Occipital lobe (tissue), 3 donors: ENCODE measurements at places on chromosomes 1 and 21. TPM values are rescaled to one million over a fixed set of nuclear protein-coding genes. Genes with fewer than 3 reads are reported as not detected.
A peak's percentile ranks its signal among the peaks of the same experiment; 100 is the strongest.

SPATA21 gene
- not detected for total RNA-seq

LRRIQ3 gene
- total RNA-seq, result 1.9 TPM

CXADR gene
- 372 TPM for total RNA-seq

REN gene
- not detected for total RNA-seq

UBL4B gene
- not detected for total RNA-seq

CGN gene
- 3.1 TPM for total RNA-seq

- DNase-seq, result no peak
Observed at GRCh38 chr1:212177542-212177941, 107.7 kb upstream of the PPP2R5A start.

DNA sequence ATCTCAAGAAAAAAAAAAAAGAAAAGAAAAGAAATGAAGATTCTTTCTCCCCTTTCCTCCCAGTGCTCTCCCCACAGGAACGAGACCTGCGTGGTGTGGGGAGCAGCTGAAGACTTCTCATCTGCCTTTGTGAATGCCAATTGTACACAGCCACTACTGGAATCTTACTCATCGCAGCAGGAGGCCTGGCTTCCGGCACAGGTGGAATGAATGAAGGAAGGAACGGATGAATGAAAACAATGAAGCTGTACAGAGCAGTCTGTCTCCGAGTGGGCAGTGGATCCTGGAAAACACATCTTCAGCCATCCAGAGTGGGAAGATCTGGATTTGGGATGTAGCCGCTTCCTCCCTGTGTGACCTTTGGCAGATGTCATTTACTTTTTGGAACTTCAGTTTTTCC is 64.9 kb downstream of the RUNX3 start:
- no peak for DNase-seq

DNA sequence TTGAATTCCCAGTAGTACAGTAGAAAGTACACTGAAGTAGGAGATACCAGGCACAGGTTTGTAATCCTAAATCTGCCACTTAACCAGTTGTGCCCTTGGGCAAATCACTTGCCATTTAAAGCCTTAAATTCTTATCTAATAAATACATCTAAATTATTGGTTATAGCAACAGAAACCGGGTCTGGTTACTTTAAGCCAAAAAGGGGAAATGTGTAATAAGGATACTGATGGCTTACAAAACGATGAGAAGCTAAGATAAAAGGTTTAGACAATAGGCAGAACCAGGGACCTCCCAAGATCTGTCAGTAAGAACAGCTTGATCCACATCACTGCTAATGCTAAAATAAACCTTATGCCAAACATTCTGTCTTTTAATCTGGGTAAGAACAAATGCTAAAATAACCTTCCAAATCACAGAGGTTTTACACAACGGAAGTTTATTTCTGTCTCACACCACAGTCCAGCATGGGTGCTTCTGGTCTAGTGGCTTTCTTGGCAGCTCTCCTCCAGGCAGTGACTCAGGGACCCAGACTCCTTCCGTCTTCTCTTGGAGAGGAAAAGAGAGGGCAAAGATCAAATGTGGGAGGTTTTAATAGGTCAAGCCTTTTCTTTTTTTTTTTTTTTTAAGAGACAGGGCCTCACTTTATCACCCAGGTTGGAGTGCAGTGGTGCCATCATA is 16.5 kb upstream of the ZMYM1 start:
- DNase-seq, result no peak

- DNase-seq, result no peak
Observed at GRCh38 chr1:39344394-39345154, 140.1 kb downstream of the MACF1 start.

- no peak for DNase-seq
Observed at GRCh38 chr21:31974454-31974985, 101.7 kb downstream of the HUNK start.

DNA sequence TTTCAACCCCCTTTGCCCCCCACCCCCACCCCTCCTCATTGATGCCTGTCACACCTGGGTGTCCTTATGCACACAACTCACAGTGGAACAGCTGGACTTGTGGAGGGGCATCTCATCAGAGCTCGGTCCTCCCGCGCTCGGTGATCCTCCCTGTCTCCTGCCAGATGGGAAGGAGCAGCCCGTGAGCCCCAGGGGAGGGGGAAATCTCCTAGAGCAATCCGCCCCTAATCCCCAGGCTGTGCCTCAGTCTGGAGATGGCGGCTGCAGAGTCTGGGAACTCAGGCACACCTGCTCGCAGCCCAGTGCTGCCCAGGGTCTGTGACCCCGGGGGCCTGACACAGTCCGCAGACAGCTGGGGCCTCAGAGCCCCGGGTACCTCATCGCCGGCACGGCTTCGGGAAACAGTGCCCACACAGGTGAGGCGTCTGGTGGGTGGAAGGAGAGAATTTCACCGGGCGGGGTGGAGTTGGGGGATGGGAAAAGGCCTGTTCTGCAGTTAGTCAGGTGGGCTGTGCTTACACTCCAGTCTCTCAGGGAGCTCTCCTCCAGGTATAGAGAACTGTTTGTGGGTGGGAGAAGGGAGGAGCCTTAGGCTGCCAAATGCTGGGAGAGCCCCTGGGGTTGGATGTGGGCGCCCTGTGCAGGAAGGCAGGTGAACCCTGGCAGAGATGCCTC is 29.3 kb downstream of the TMCC2 start:
- DNase-seq, result no peak

- no peak for DNase-seq
Observed at GRCh38 chr1:212743901-212744475, 44.3 kb upstream of the BATF3 start.

GRCh38 chr1:184017306-184017705 is 20.2 kb downstream of the COLGALT2 start:
- DNase-seq, result no peak

- DNase-seq, result no peak
Observed at GRCh38 chr1:244112041-244112440, 61.0 kb downstream of the ZBTB18 start.

GRCh38 chr1:81183051-81183450 is 617.7 kb upstream of the ADGRL2 start:
- no peak for DNase-seq

- no peak for DNase-seq
Observed at GRCh38 chr1:24276791-24277190, 42.4 kb upstream of the GRHL3 start.

- peak; percentile 49 for DNase-seq
Observed at GRCh38 chr1:207828485-207829158, 76.8 kb downstream of the CD46 start.

GRCh38 chr1:155278689-155279160 is 1.5 kb downstream of the HCN3 start:
- no peak for DNase-seq

DNA sequence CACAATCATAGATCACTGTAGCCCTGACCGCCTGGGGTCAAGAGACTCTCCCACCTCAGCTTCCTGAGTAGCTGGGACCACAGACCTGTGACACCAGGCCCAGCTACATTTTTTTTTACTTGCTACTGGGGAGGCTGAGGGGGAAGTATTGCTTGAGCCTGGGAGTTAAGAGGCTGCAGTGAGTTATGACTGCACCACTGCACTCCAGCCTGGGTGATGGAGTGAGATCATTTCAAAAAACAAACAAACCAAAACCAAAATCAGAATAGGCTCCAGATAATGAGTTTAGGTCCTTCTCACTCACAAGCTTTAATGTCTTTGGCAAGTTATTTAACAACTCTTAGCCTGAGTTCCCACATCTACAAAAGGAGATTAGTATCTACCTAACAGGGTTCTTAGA is 22.8 kb downstream of the WDR26 start:
- no peak for DNase-seq

- DNase-seq, result no peak
Observed at GRCh38 chr1:168972887-168973286, 133.6 kb upstream of the ATP1B1 start.

DNA sequence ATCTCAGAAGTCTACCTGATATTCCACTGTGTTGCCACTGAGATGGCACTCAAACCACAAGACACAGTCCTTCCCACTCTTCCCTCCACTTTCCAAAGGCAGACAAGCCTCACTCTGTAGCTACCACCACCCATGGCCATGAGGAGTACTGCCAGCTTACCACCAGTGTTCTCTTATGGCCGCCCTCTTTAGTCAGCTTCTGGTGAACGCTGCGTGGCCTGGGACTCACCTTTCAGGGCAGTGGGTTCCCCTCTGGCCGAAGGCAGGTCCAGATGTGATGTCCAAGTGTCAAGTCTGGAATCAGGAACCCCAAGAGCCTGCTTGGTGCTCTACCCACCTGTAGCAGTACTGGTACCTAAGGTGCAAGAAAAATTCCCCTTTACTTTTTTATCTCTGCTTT is 580.8 kb downstream of the LRRIQ3 start:
- DNase-seq, result no peak
